ENCODE measurements at places on chromosomes 3 and 15.
A peak's percentile ranks its signal among the peaks of the same experiment; 100 is the strongest.

DNA sequence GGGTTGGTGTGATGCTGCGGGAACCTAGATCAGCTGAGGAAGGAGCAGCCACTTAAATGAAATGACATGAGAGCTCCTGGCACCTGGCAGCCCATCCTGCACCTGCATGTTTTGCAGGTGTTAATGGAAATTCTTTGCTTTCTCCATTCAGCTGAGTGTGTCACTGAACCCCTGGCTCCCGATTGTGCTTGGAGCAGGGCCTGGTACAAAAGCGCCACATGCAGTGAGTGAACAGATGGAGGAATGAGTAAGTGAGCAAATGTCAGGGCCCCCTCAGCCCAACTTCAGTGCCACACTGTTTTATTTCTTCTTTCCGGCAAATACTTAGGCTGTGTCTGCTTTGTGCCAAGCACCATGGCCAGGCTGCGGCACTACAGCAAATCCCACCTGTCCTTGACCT is 132.2 kb downstream of the ASB7 start:
- no peak for DNase-seq

DNA sequence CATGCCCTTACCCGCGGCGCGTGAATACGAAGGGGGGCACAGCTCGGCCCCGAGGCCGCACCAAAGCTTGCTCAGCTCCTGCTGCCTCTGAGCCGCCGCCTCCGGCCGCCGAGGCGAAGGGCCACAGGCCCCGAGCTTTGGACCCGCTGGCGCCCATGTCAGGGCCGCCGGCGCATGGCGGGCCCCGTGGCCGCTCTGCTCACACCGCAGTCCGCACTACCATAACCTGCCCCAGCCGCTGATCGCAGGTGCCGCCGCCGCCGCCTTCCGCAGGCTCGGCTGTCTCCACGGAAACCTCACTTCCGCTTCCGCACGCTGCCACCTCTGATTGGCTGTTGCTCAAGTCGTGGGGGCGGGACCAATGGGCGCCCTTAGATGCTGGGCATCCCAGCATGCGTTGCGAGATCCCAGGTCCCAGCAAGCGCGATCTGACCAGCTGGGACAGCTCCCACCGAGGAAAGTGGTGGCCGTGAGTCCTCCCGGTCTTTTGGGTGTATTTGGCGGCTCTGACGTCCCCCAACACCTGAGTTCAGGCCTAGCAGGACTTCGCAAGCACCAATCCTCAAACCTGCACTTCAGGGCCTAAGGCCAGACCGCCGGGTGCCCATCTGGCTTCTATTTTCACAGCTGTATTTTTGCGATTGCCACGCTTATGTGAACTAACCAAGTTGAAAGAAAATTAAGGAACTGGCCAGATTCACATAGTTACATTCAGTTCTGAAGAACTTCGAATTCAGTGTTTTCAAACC is at the start of gene TUSC2:
Gene TUSC2 (minus strand): TSS at position 281 of the 749 bp plus-strand sequence. CDS start 124 bp downstream, at position 157.
- DNase-seq, result peak; percentile 94

DNA sequence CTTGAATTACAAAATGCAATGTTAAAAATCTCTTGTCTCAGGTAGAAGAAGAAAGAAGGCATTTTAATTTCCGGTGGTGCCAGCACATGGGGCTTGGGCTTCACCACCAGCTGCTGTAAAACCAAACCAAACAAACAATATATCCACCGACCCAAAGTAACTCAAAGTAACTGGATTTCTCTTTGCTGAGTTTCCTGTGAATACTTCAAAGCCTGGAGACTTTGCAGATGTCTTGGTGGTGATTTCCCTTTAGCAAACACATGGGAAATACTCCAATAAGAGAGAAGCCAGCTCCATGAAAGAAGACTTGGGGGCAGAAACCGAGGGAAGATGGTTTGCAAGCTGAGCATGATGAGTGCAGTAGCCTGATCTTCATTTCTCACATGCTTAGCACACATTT is 62.6 kb downstream of the EIF4E3 start:
- no peak for DNase-seq

DNA sequence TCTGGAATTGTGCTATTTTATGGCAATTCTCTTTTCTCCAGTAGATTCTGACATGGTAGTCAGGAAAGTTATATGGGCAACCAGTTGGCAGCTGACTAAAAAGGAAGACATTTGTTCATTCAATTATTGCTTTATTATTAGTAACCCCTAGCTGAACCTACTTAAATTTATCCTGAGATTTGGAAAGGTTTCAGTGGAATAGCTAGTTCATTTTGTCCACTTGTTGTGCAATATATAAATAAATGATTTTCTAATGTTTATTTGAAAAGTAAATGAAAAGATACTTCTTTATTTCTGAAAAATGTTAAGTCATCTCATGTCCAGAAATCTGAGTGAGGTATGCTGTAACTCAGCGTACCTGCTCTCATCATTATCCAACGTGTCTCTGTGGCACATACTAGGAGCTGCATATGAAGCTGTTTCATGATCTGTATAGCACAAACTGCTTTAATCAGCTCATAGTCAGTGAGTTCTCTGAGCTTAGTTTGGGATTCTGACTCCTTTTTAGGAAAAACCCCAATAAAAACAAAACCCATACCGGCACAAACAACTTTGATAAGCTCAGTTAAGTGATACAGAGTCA is 35.9 kb downstream of the RARB start:
- DNase-seq, result no peak

DNA sequence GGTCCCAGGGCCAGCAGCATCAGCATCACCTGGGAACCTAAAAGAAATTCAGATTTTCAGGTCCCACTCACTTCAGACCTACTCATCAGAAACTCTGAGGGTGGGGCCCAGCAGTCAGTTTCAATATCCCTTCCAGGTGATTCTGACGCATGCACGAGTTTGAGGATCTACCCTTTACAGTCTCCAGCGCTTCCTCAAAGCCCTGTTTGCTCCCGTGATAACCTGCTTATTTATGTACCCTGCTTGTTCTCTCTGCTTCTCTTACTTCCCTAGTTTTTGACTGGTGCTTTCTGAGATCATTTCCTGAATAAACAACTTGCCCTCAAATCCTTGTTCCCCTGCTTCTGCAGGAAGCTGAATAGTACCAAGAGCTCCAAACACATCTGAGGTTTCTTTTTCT is 245.3 kb downstream of the ZNF621 start:
- DNase-seq, result no peak

DNA sequence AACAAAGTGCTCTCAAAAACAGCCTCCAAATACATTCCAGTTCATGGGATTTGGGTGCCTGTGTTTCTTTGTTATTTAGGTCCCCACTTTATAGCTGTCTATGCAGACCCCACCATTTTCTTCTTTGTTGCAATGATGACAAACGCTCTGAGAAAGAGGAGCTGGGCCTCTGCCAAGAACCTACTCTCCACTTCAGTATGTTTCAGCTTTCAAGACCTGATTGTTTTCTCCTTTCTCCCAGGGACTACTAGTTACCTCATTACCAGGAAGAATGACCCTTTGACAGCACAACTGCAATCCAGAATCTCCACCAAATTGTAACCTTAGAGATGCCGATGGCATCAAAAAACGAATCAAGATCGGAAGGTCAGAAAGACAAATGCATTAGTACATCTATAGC is 236.8 kb downstream of the MEIS2 start:
- peak; percentile 5 for DNase-seq

DNA sequence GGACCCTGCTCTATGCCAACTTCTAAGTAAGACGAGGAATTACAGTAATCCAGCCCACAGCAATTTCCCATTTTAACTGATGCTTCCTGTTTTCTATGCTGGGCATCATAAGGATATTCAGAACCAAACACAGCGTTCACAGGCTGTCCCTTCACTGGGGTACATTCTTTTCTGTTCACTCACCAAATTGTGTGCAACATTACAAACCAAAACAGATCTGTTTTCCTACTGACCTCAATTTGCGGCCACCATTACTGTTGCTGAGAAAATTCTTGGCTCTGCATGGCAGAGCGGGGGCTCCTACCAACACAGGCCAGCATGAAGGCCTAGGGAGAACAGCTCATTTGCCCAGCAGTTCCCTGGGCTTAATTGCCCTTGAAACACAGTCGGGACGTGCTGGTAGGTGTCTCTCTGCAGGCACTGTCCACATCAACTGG is 76.5 kb downstream of the MYO1E start:
- DNase-seq, result peak; percentile 97

DNA sequence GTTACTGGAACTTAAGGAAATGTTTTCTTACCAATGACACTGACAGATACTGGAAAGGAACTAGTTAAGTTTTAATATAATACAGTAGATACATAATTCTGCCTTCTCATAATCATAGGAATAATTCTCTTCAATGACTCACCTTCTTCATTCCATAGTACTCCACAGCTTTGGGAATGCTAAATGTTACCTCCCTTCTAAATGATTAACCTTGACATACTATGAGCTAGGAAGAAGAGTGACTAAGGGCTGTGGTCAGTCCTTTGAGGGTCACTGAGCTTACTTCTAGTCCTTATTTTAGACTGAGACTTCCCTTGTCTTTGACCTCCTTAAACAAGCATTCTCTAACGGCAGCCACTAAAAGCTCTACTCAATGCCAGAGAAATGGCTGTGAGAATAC is 69.6 kb upstream of the PPIB start:
- DNase-seq, result peak; percentile 85

DNA sequence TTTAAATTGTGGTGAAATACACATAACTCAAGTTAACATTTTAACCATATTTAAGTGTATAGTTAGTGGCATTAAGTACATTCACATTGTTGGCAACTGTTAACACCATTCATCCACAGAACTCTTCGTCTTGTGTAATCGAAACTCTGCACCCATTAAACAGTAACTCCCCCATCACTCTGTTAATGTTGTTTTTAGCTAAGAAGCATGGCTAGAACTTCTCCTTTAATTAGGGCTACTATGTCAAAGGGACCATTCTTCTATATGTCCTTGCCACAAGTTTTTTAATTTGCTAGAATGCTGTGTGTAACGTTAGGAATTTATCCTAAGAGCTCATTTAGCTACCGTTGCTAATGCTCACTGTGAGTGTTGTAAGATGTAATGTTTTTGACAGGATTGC is 60.6 kb downstream of the MAP2K5 start:
- no peak for DNase-seq

All from M059J (cell line).